HCT116 (cell line): ENCODE measurements at places on chromosomes 4 and X. TPM values are rescaled to one million over a fixed set of nuclear protein-coding genes. Genes with fewer than 3 reads are reported as not detected.

- H3K27ac ChIP-seq, result no peak overlapping the region
- H3K4me3 ChIP-seq, result no peak overlapping the region
- DNase-seq, result no peak
- peaks cover 6% of the 10 kb centered on the region; the same call in 1 of the 2 replicates for H3K4me1 ChIP-seq
- H3K27me3 ChIP-seq, result no peaks in the 10 kb centered on the region
- H3K36me3 ChIP-seq, result no peaks in the 10 kb centered on the region
These were observed 251.9 kb upstream of the KLF3 start for GRCh38 chr4:38411981-38412536.

DNA sequence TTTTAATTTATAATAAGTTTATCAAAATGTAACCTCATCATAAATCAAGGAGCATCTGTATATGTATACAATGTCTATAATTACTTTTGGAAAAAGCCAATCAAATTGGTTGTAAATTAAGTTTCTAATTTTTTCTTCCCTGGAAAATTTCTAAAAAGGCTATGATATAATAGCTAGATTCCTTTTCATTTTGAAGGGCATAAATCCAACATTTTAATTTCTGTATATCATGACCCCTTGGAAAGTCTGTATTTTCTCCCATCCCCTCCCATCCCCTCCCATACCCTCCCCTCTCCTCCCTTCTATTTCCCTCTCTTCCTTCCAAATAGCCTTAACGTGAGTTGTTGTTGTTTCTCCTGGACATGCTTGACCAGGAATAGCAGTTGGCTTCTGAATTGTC lies 247.1 kb upstream of the FSTL5 start:
- H3K36me3 ChIP-seq, result no peaks in the 10 kb centered on the region
- no peak overlapping the region for H3K27ac ChIP-seq
- no peaks in the 10 kb centered on the region for H3K27me3 ChIP-seq
- DNase-seq, result no peak
- no peaks in the 10 kb centered on the region for H3K4me1 ChIP-seq
- H3K4me3 ChIP-seq, result no peak overlapping the region

DNA sequence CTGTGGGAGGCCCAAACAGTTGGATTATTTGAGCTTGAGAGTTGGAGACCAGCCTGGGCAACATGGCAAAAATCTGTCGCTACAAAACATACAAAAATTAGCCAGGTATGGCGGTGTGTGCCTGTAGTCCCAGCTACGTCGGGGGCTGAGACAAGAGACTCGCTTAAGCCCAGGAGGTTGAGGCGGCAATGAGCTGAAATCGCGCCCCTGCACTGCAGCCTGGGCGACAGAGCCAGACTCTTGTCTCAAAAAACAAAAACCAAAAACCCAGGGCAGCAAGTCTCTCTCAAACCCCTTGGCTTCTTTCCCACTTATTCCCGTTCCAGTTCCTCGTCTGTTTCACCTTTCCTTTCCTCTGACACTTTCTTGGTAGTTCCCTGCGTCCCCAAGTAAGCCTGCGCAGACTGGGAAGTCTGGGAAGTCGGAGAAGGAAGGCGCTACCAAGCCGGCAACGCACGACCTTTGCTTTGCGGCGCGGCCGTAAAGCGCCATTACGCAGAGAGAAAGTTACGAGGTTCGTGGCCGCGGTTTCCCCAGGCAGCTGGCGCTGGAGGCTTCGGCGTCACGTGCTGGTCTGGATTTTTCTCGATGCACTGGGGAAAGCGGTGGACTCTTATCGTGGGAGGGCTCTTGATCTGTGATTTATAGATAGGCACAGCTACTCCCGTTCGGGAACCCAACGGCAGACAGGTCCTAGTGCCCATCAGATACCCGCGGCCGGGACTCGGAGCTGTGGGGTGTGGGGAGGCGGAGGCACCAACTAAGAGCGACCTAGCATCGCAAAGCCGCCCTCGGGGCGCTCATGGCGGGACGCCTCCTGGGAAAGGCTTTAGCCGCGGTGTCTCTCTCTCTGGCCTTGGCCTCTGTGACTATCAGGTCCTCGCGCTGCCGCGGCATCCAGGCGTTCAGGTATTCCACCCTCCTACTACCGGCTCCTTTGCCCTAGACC lies at the start of gene NUDT9:
NUDT9 (plus strand) TSS at position 470 of the 949 bp plus-strand sequence; CDS start at position 803, 333 bp downstream.
- peak within 1 kb of the TSS; percentile 84 for H3K4me3 ChIP-seq
- H3K36me3 ChIP-seq, result no peaks in the 10 kb centered on the region
- peak within 1 kb of the TSS; percentile 77 for H3K27ac ChIP-seq

DNA sequence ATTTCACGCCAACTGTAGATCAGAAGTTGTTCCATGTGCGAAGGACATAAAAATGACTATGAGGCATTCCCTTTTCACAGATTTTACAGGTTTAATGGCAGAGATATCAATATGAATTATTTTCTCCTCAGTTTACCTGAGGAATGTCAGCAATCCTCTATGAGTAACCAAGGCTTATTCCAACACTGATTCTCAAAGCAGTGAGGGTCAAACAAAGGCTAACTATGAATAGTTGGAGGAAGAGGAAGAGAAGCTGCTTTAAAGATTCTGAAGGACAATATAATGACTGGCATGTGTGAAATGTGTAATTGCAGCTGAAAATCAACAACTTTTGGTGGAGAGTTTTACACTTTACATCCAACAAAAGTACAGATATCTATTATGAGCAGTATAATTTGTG lies 29.1 kb downstream of the NAF1 start:
- H3K27ac ChIP-seq, result no peak overlapping the region
- H3K36me3 ChIP-seq, result peaks cover 8% of the 10 kb centered on the region; the same call in 1 of the 2 replicates
- no peak overlapping the region for H3K4me3 ChIP-seq
- no peaks in the 10 kb centered on the region for H3K4me1 ChIP-seq
- H3K27me3 ChIP-seq, result no peaks in the 10 kb centered on the region
- no peak for DNase-seq

GRCh38 chr4:104860238-104861123 lies 286.2 kb upstream of the TET2 start:
- no peak overlapping the region for H3K27ac ChIP-seq
- no peaks in the 10 kb centered on the region for H3K27me3 ChIP-seq
- no peaks in the 10 kb centered on the region for H3K4me1 ChIP-seq
- peak; percentile 76 for DNase-seq
- no peak overlapping the region for H3K4me3 ChIP-seq

GRCh38 chr4:177351622-177352244 lies 42.1 kb downstream of the NEIL3 start:
- no peaks in the 10 kb centered on the region for H3K27me3 ChIP-seq
- H3K27ac ChIP-seq, result no peak overlapping the region
- no peak overlapping the region for H3K4me3 ChIP-seq
- H3K36me3 ChIP-seq, result peaks cover 15% of the 10 kb centered on the region
- DNase-seq, result no peak
- H3K4me1 ChIP-seq, result no peaks in the 10 kb centered on the region

- DNase-seq, result no peak
- no peak overlapping the region for H3K4me3 ChIP-seq
- no peaks in the 10 kb centered on the region for H3K36me3 ChIP-seq
- no peaks in the 10 kb centered on the region for H3K27me3 ChIP-seq
These were observed 75.9 kb upstream of the RPL34 start for GRCh38 chr4:108544481-108544880.

- no peak overlapping the region for H3K27ac ChIP-seq
- H3K36me3 ChIP-seq, result no peaks in the 10 kb centered on the region
- no peak for DNase-seq
- H3K4me1 ChIP-seq, result no peaks in the 10 kb centered on the region
- H3K27me3 ChIP-seq, result no peaks in the 10 kb centered on the region
These were observed 248.5 kb downstream of the NPFFR2 start for GRCh38 chr4:72280252-72280651.

- no peak for DNase-seq
- peaks cover 3% of the 10 kb centered on the region; the same call in 1 of the 2 replicates for H3K27me3 ChIP-seq
- no peak overlapping the region for H3K27ac ChIP-seq
- H3K4me3 ChIP-seq, result no peak overlapping the region
These were observed 87.5 kb downstream of the EVC start for GRCh38 chr4:5798462-5798861.

DNA sequence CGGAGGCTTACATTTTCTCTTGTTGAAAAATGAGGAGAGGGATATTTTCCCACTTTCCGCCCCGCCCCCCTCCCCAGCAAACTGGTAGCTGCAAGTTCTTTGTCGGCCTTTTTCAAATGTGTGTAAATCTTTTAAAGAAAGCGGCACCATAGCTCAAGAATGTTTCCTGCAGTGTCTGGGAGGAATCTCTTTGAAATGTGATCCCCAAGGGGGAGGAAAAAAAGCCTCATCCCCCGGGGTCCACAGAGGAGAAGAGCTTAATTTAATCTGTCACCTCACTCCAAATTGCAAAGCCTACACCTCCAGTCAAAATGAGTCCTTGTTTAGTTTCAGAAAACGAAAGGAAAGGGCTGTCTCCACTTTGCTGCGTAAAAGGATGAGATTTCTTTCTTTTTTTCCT lies 34.8 kb downstream of the ASMT start:
- H3K4me1 ChIP-seq, result no peaks in the 10 kb centered on the region
- no peak for DNase-seq
- H3K27ac ChIP-seq, result no peak overlapping the region
- H3K4me3 ChIP-seq, result no peak overlapping the region

- H3K27me3 ChIP-seq, result no peaks in the 10 kb centered on the region
- no peak overlapping the region for H3K4me3 ChIP-seq
- peak; percentile 4 for DNase-seq
- no peaks in the 10 kb centered on the region for H3K36me3 ChIP-seq
- H3K4me1 ChIP-seq, result no peaks in the 10 kb centered on the region
These were observed 74.8 kb upstream of the PASD1 start for GRCh38 chrX:151488677-151489076.

- DNase-seq, result no peak
- H3K4me1 ChIP-seq, result no peaks in the 10 kb centered on the region; the same call in 1 of the 2 replicates
- H3K36me3 ChIP-seq, result no peaks in the 10 kb centered on the region
- H3K27ac ChIP-seq, result no peak overlapping the region; the same call in 1 of the 2 replicates
- H3K4me3 ChIP-seq, result no peak overlapping the region
These were observed 117.0 kb downstream of the CBLL2 start for GRCh38 chrX:22389556-22390179.

GRCh38 chr4:138204507-138204906 lies 37.6 kb downstream of the SLC7A11 start:
- no peaks in the 10 kb centered on the region for H3K36me3 ChIP-seq
- no peak overlapping the region for H3K27ac ChIP-seq
- no peak for DNase-seq
- H3K27me3 ChIP-seq, result no peaks in the 10 kb centered on the region
- peaks cover 4% of the 10 kb centered on the region; the same call in 1 of the 2 replicates for H3K4me1 ChIP-seq

DNA sequence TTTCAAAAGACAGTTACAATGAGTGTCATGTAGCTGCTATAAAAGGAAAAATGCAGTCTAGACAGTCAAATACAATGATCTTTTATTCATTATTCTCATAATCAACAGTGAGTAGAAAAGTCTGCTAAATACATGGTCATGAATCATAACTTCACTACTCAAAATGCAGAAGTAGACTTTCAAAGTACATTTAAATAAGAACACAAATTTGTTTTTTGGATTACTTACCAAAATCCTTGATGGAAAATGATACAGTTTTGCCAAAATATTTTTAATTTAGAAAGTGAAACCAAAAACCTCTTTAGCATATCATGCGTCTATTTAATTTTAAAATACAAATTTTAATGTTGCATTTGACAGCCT lies 4.9 kb downstream of the ACSL4 start:
- 0 out of 2 replicates have a peak, but pooled peaks cover 3% of the 10 kb centered on the region for H3K36me3 ChIP-seq
- no peaks in the 10 kb centered on the region for H3K27me3 ChIP-seq
- no peak overlapping the region for H3K27ac ChIP-seq
- H3K4me3 ChIP-seq, result no peak overlapping the region

DNA sequence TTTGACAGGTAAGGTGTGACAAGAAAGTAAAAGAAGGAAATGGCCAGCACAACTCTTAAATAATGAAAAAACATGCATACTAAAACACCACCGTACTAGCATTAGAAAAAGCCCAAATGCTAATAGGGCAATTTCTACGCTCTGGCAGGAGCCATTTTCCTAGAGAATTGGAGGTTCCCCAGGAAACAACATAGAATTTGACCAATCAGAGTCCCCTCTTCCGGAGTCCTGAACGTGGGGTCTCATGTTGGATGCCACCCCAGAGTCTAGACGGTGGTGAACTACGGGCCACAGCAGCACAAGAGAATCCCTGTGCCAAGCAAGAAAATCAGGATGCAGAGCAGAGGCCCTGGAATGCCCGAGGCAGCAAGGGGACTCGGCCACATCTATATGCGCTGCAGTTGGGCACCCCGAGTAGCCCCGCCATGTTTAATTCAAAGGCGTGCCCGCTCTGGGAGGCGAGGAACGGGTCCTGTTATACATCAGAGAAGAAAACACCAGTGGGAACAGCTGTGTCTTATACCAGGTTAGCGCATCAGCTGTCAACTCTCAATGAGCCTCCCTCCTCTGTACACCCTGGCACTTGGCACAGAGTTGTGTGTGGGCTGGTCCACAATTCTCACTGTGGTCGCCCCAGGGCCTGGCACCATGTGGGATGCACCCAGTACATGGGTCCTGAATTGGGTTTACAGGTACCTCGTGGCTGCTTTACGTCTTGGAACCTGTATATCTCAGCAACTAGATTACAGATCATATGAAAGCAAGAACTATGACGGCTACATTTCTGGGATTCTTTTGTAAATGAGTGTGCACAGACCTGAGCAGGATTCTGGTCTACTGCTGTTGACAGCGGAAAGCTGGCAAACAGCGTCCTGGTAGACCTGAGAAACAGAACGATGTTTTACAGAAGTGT lies 52.1 kb downstream of the SEL1L3 start:
- peaks cover 3% of the 10 kb centered on the region; the same call in 1 of the 2 replicates for H3K4me1 ChIP-seq
- H3K36me3 ChIP-seq, result no peaks in the 10 kb centered on the region
- no peak for DNase-seq
- no peak overlapping the region for H3K27ac ChIP-seq
- H3K4me3 ChIP-seq, result no peak overlapping the region

GRCh38 chrX:14915596-14915995 lies 42.4 kb downstream of the MOSPD2 start:
- no peak overlapping the region for H3K4me3 ChIP-seq
- DNase-seq, result no peak
- no peaks in the 10 kb centered on the region for H3K4me1 ChIP-seq
- H3K36me3 ChIP-seq, result no peaks in the 10 kb centered on the region; the same call in 1 of the 2 replicates
- H3K27ac ChIP-seq, result no peak overlapping the region

DNA sequence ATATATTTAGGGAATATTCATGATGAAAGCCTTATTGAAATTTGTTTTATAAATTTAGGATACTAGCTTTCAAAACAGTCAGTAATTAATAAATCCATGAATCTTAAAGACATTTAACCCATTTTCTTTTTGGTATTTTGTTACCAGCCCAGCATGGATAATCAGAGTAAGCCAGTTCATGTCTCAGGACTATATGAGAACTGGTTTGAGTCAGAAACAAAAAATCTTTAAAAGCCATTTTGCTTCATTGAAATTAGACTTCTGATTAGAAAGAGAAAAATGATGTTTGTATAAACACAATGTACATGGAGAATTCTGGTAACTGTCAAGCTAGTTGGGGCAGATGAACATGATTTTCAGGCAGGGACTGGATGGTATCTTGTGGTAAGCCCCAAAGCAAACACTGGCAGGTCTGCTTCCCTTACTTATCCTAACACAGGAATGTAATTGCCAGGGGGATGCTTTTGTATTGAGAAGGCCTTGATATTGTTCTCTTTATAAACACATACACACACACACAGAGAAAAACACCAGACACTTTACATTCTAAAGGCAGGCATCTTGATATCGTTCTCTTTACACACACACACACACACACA lies 9.4 kb downstream of the ARHGAP10 start:
- H3K4me1 ChIP-seq, result peaks cover 10% of the 10 kb centered on the region
- H3K36me3 ChIP-seq, result no peaks in the 10 kb centered on the region
- no peak for DNase-seq
- H3K27ac ChIP-seq, result no peak overlapping the region
- no peak overlapping the region for H3K4me3 ChIP-seq

- H3K4me1 ChIP-seq, result peaks cover 8% of the 10 kb centered on the region
- no peak for DNase-seq
- H3K27ac ChIP-seq, result no peak overlapping the region
- no peak overlapping the region for H3K4me3 ChIP-seq
- no peaks in the 10 kb centered on the region for H3K36me3 ChIP-seq
- H3K27me3 ChIP-seq, result no peaks in the 10 kb centered on the region
These were observed 3.3 kb upstream of the MAGEA8 start for GRCh38 chrX:149877636-149878035.

CDK16 gene
- 131 TPM for total RNA-seq

SCRG1 gene
- total RNA-seq, result not detected

MAGEE1 gene
- total RNA-seq, result 2.2 TPM
